ENCODE measurements at places on chromosomes 2 and 18.
A peak's percentile ranks its signal among the peaks of the same experiment; 100 is the strongest.

GRCh38 chr2:30747206-30747605 lies 60.0 kb downstream of the CAPN13 start:
- DNase-seq = no peak

GRCh38 chr18:51278045-51278649 lies 80.7 kb upstream of the MEX3C start:
- DNase-seq = peak; percentile 49

DNA sequence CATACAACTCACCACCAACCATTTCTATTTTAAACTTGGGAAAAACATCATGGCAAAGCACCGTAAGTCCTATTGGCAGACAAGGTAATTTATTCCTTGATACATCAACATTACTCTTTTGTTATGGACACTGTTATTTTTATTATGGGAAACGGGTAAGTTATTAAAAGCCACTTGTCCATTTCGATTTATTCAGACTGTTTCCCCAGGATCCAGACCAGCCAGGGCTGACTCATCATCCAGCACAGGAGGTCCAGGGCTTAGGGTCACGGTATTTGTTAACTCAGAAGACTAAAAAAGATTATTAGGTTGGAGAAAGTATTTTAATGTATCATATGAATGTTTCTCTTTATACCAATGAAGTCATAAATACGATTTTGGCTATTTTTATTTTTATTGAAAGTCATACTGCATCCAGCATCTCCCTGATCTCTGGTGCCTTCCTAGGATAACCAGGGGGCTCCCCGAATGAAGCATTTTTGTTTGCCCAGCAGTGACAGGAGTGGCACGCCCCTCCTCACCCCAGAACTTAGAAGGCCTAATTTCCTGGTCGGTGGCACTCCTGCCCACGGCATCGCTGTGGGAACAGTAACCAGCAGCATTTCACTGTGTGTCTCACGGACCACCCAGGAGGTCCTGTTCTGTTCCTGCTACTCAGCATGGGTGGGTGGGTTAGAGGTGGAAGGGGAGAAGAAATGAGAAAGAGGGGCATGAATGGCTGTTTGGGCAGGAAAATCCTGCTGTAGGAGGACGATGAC lies 446.1 kb downstream of the EIPR1 start:
- DNase-seq = no peak

DNA sequence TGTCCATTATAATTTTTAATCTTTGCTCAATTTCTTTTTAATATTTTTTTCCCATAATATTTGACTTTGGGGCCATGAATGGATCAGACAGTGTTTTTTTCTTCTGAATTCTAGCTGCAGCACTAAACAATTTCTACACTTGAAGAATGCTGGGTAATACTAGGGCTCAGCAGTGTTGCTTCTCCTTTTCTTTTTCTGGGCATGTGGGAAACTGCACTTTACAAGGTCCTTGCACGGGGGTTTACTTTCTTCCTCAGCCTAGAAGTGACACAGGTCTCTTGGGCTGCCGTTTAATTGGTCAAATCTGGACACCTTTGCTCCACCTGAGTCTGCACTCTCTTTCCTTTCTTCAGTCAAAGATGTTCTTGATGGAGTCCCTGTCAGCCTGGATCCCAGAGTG lies 135.4 kb upstream of the APCDD1 start:
- no peak for DNase-seq

- DNase-seq = no peak
Measured at GRCh38 chr18:58196164-58196563, 152.1 kb downstream of the NEDD4L start.

- peak; percentile 43 for DNase-seq
Measured at GRCh38 chr2:144443837-144444817, 75.8 kb downstream of the ZEB2 start.

GRCh38 chr2:122734766-122735424 lies 979.4 kb downstream of the TSN start:
- DNase-seq = no peak

GRCh38 chr2:236777408-236777807 lies 207.8 kb downstream of the ACKR3 start:
- DNase-seq = no peak

DNA sequence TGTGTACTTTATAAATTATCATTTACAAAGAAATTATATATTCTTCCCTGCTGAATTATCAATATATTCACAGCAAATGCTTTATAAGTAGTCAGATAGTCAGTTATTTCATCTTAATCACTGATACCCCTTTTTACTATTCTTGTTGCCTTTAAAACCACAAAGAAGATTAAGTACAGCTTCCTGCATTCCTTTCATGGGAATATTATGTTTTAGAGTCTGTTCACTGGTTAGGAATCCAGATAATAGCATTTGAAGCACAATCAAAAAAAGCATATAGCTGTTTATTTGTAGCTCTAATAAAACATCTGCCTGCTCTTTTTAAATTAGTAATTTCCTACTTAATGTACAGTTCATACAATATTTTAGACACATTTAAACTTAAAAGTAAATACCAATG lies 508.9 kb downstream of the FBXO15 start:
- no peak for DNase-seq

DNA sequence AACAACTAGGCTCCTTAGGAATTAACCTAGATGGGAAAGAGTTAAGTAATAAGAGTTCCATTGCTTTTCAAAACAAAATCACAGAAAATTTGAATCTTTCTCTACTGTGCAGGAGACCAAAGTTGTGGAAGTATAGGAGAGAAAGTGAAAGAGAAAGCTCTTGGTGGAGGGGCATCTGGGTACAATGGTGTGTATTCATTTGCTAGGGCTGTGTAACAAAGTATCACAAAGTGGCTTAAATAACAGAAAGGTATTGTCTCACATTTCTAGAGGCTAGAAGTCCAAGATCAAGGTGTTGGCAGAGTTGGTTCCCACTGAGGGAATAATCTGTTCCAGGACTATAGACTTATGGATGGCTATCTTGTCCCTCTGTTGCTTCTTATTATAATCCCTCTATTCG lies 50.5 kb upstream of the GORASP2 start:
- DNase-seq = no peak

DNA sequence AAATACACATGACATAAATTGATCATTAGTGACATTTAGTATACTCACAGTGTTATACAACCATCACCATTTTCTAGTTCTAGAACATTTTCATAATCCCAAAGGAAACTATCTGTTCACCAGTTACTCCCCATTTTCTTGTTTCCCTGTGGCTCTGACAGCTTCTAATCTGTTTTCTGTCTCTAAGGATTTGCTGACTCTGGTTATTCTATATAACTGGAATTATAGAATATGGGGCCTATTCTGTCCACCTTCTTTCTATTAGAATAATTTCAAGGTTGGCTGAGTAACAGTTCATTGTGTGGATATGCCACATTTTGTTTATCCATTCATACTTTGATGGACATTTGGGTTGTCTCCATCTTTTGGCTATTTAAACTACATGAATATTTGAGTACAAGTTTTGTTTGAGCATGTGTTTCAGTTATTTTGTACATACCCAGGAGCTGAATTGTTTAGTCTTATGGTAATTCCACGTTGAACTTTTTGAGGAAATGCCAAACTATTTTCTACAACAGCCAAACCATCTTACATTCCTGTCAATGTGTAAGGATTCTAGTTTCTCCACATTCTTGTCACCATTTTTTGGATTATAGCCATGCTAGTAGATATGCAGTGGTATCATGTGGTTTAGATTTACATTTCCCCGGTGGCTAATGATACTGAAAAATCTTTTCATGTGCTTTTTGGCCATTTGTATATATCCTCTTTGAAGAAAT lies 20.5 kb downstream of the KIAA1328 start:
- DNase-seq = no peak
